ENCODE measurements at places on chromosomes 5 and 9. TPM values are rescaled to one million over a fixed set of nuclear protein-coding genes. Genes with fewer than 3 reads are reported as not detected.

The PCDHA11 gene
- not detected for total RNA-seq

The PCDHGA11 gene
- total RNA-seq, result 3.3 TPM

The RELL2 gene
- total RNA-seq, result 12.3 TPM

The SLC6A18 gene
- total RNA-seq, result not detected

The ACTBL2 gene
- total RNA-seq, result 0.35 TPM

The PCDHGA2 gene
- total RNA-seq, result 0.42 TPM

The PHF24 gene
- total RNA-seq, result under 0.01 TPM
